ENCODE measurements at places on chromosomes 13 and 19.
A peak's percentile ranks its signal among the peaks of the same experiment; 100 is the strongest.

DNA sequence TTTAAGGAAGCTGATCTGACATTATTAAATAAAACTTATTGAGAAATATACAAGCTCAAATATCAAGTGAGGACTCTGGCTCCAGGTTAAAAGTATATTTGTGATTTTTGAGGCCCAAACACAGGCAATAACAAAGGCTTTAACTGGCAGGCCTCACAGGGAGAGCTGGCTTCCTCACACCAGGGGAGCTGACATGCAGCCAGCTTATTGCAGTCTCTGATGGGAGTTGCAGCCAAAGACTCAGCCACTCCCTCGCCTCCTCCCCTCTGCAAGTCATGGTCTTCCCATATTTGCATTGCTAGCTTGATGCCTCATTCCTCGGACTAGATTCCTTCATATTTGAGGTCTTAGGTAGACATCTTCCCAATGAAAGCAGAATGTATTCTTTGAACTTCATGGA lies 647.1 kb upstream of the SLITRK6 start:
- no peak for DNase-seq

DNA sequence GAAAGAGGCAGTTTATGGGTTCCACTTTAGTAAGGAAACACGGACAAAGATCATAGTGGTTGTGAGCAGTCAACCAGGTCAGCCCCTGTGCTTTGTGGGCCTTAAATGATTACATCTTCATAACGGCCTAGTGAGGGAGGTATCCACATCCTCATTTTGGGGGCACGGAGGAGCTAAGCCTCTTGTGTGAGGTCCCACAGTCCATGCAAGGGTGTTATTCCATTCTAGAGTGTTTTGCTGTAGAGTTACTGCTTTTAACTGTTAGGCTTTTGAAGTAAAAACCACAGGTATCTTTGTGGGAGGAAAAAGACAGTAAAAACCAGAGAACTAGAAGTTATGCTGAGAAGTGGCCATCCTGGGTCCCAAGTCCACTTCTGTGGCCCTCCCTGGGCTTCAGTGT lies 4.0 kb downstream of the NOP53 start:
- peak; percentile 19 for DNase-seq

- no peak for DNase-seq
Observed at GRCh38 chr13:105847527-105848291, 687.8 kb downstream of the EFNB2 start.

- no peak for DNase-seq
Observed at GRCh38 chr19:14433554-14434501, 722 bp downstream of the PKN1 start.

GRCh38 chr13:99218545-99218944 lies 17.9 kb downstream of the UBAC2 start:
- DNase-seq = no peak

DNA sequence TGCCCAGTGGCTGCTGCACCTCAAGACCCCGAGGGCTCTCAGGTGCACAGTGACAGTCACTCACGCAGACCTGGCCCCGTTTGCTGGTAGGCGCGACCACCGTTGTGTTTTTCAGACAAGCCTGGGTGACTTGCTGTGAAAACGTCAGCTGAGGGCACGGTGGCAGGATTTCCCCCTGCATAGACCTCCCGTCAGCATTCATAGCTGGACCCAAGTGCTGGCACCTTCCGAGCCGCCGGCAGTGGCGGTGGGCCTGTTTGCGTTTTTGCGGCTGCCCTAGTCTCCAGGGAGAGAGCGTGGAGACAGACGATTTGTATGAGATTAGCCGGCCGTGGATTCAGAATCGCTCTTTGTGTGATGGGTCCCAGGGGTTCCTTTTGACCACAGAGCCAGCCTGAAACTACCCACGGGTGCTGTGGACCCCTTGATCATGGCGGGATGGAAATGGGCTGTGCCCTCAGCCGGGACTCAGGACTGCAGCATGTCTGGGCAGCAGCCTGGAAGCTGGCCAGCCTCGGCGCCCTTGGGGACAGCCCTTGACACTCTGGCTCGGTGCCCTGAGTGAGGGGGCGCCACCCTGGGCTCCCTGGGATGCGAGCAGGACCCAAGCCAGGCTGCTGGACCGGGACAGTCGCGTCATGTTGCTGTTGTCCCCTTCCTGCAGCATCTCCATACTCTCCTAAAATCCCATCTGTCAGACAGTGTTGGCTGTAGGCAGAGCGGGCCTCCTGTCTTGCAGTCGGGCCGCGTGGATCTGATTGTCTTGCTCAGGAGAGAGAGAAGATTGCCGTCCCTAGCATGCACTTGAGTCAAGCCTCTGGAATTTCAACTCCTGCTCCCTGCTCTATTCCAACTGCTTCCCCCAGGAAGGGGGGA lies 8.6 kb downstream of the KDM4B start:
- DNase-seq = no peak

GRCh38 chr19:40639638-40639982 lies 38.4 kb downstream of the LTBP4 start:
- no peak for DNase-seq

- peak; percentile 81 for DNase-seq
Observed at GRCh38 chr13:24995225-24995804, 100.6 kb upstream of the PABPC3 start.

- no peak for DNase-seq
Observed at GRCh38 chr13:44336934-44337333, 36.7 kb upstream of the SERP2 start.

DNA sequence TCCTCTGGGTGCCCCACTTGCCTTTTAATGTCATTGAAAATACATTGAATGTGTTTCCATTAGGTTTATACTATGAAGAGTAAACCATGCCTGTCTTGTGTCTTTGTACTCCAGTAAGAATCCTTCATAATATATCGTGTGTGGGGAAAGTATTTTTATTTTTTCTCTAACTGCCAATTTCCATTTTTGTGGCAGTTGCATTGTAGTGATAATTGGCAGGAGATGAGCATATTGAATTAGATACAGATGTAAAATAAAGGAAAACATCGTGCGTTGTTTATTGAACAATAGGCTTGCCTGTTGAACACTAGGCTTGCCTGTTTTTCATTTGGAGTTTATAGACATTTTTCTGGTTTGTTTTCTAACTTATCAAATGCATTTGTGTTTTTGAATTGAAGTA lies 218.8 kb downstream of the NBEA start:
- no peak for DNase-seq

DNA sequence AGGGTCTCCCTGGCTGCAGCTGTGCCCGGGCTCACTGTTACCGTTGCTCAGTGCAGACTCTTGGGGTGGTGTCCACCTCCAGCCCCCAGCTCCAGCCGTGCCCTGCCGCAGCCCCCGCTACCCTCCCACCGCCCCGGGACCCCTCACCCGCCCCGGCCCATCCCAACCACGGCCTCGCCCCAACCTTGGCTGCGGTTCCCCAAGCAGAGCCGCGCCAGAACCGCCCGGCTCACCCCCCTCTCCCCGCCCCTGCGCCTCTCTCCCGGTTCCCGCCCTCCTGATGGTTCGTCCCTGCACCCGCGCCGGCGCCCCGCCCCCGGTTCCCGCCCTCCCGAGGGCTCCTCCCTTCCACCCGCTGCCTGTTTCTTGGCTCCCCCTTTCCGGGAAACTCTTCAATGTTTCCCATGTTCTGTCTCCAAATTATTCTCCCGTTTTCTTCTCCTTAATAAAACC lies 40.3 kb downstream of the ANKRD10 start:
- DNase-seq = peak; percentile 16

DNA sequence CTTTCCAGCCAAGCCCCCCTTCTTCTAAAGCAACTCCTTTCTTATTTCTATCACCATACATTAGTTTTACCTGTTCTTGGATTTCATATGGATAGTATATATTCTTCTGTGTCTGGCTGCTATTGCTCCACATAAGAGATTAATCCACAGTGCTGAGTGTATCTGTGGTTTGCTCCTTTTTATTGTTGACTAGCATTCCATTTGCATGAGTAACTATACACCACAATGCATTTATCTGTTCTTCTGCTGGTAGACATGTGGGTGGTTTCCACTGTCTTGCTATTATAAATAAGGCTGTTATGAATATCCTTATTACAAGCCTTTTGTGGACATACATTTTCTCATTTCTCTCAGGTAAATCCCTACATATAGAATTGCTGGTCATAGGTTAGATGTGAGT lies 138.2 kb downstream of the SLC7A1 start:
- DNase-seq = peak; percentile 6

DNA sequence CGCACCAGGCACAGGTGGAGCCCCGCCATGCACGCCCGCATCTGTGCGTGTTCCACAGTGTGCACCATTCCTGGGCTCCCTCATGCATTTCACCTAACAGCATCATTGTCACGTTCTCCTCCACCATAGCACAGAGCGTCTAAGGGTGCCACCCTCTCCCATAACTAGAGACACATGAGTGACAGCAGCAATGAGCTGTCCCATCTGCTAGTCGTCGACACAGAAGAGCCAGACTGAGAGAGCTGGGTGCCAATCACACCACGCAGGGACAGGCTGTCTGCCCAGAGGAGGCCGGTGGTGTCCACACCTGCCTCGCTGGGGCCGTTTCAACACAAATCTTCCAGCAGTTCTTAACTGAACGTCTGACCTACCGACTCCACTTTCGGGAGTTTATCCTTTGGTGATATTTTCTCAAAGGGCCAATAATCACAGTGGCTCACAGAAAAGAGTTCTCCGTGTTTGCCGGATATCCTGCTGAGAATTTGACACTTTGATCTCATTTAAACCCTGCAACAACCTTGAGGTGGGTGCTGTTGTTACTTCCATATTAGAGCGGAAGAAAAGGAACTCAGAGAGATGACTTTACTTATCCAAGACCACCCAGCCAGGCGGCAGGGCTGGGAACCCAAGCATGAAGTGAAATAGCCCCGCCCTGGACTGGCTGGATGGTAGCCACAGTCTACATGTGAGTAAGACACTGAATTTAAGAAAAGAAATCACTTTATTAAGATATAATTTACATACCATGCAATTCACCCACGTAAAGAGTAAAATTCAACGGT lies 16.2 kb downstream of the CLEC11A start:
- DNase-seq = peak; percentile 79

GRCh38 chr19:10895920-10896319 lies 24.6 kb downstream of the CARM1 start:
- DNase-seq = no peak

GRCh38 chr13:40388617-40389016 lies 277.8 kb downstream of the FOXO1 start:
- DNase-seq = peak; percentile 73

GRCh38 chr19:51460164-51460992 lies 2.1 kb upstream of the SIGLEC8 start:
- DNase-seq = peak; percentile 80

GRCh38 chr13:93727211-93728141 lies 500.9 kb downstream of the GPC6 start:
- DNase-seq = no peak

DNA sequence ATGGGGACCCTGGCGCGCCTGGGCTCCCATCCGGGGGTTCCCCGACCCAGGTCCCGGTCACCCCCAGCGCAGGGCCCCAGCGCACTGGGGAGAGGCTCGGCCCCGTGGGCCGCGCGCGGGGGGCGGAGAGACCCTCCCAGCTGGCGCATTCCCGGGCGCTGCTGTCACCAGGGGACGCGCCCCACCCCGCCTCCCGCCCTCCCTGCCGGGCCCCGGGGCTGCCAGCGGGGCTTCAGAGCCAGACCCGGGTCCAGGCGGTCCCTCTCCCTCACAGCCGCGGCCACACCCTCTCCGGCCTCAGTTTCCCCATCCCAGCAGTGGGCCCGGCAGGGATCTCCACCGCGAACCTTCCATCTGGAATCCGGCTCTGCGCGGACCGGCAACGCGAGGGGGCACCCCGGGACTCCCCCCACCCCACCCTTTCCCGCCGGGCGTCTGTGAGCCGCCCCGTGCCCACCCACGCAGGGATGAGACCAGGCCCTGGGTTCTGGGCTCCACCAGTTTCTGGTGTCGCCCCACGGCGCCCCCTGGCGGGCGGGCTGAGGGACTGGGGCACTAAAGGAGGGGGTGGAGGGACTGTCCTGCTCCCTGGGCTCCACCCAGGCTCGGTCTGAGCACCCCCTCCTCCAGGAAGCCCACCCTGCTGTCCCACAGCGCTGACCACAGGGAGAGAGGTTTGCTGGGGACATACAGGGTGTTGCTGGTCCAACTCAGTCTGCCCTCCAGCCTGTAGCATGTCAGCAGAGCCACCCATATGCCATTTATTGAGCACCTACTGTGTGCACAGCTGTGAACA lies 878 bp upstream of the ADAMTSL5 start:
- peak; percentile 40 for DNase-seq

DNA sequence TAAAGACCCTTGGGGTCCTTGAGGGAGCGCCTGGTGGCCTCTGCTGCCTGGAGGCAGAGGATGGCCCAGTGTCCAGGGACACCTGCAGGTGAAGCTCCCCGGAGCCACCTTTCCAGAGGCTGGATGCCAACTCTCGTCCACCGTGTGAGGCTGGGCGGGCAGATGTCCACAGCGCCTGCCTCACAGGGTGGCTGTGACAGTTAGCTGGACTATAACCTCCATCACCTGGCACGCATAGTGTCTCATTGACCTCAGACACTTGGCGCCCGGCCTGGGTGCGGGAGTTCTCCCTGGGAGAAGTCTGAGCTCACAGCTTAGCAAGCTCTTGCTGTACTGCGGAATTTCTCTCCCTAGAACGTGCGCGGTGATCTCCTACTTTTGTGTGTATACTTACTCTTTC lies 9.8 kb downstream of the BICRA start:
- no peak for DNase-seq

- no peak for DNase-seq
Observed at GRCh38 chr13:26824581-26824980, 64.0 kb upstream of the GPR12 start.

DNA sequence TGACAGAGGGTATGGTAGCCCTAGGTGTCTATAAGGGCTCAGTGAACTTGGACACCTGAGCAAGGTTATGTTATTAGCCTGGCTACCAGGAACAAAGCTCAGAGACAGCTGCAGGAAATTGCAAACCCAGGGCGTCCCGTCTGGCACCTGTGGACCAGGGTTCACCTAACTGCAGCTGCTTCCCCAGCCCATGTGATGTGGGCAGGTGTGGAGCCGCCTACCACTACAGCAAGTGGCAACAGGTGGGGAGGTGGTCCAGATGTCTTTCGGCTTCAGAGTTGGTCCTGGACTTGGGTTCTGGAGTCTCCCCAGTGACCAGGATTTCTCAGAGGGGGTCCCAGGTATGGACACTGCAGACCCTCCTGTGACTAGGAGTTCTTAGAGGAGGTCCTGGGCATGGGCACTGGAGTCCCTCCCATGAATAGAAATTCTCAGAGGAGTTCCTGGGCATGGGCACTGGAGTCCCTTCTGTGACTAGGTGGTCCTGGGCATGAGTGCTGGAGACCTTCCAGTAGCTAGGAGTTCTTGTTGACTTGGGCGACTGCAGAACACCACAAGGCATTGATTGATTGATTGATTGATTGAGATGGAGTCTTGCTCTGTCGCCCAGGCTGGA lies 25.2 kb downstream of the ACTL9 start:
- DNase-seq = no peak

GRCh38 chr13:65727070-65727469 lies 1503.1 kb downstream of the PCDH9 start:
- DNase-seq = no peak
